ENCODE measurements at places on chromosomes 3 and 15. TPM values are rescaled to one million over a fixed set of nuclear protein-coding genes. Genes with fewer than 3 reads are reported as not detected.

The SCN11A gene
- not detected for total RNA-seq

The GPX1 gene
- total RNA-seq, result 247 TPM

The LRTM1 gene
- not detected for total RNA-seq

The WNT5A gene
- total RNA-seq, result 21.7 TPM

The MINDY2 gene
- total RNA-seq, result 4.7 TPM

The ZCWPW2 gene
- total RNA-seq, result not detected

The BAHD1 gene
- total RNA-seq, result 8.2 TPM

The GTPBP8 gene
- total RNA-seq, result 52.1 TPM

The FEZF2 gene
- total RNA-seq, result not detected

The SMAD6 gene
- 34.3 TPM for total RNA-seq

The CHRNA7 gene
- not detected for total RNA-seq

The WDR72 gene
- total RNA-seq, result not detected

The CHST2 gene
- total RNA-seq, result 0.36 TPM

The PIGZ gene
- total RNA-seq, result not detected

The CAPN3 gene
- total RNA-seq, result not detected

The SERPINI2 gene
- total RNA-seq, result not detected

The CP gene
- total RNA-seq, result not detected

The INSYN1 gene
- total RNA-seq, result 15.2 TPM

The ABCF3 gene
- 79.4 TPM for total RNA-seq

The PPCDC gene
- total RNA-seq, result 10.8 TPM

The CCR3 gene
- not detected for total RNA-seq

The ITGB5 gene
- 115 TPM for total RNA-seq

The CKMT1A gene
- total RNA-seq, result not detected

The AADACL2 gene
- total RNA-seq, result not detected

The TM4SF18 gene
- 4.5 TPM for total RNA-seq

The SRGAP3 gene
- total RNA-seq, result 0.07 TPM

The CDC25A gene
- 25.3 TPM for total RNA-seq

The PCLAF gene
- 243 TPM for total RNA-seq

The CCRL2 gene
- not detected for total RNA-seq

The CFAP91 gene
- 0.47 TPM for total RNA-seq

The ITIH1 gene
- total RNA-seq, result not detected

The KLHL25 gene
- total RNA-seq, result 9.3 TPM

The ECE2 gene
- not detected for total RNA-seq

The APEH gene
- 53.9 TPM for total RNA-seq

The RLBP1 gene
- not detected for total RNA-seq

The WDR76 gene
- 49.9 TPM for total RNA-seq

The ZBBX gene
- not detected for total RNA-seq

The UPK1B gene
- total RNA-seq, result not detected

The INO80 gene
- 12.2 TPM for total RNA-seq

The FBXO40 gene
- not detected for total RNA-seq

The RARRES1 gene
- total RNA-seq, result not detected

The CIDEC gene
- total RNA-seq, result not detected

The ALDH1L1 gene
- total RNA-seq, result 0.27 TPM

The HYKK gene
- 13.8 TPM for total RNA-seq

The SAMMSON gene
- total RNA-seq, result not detected

The SPATA12 gene
- total RNA-seq, result not detected

The CADM2 gene
- total RNA-seq, result not detected

The GOLGA6B gene
- total RNA-seq, result not detected

The CYP8B1 gene
- not detected for total RNA-seq

Measured in MG63 (cell line).